A549 treated with dexamethasone at 1 μM for 4 hours (cell line): ENCODE measurements at places on chromosomes 5 and 9. TPM values are rescaled to one million over a fixed set of nuclear protein-coding genes. Genes with fewer than 3 reads are reported as not detected.

The ADAMTS2 gene
- 0.08 to 0.28 TPM (median 0.09 TPM) in 5 replicates for total RNA-seq

The PCDHB16 gene
- total RNA-seq, result 0.05 to 0.15 TPM (median 0.09 TPM) in 5 replicates

The AK3 gene
- total RNA-seq, result 48.4 to 56.7 TPM (median 55.0 TPM) in 5 replicates

The SERF1A gene
- 0.22 to 3.6 TPM (median 0.95 TPM) in 5 replicates for total RNA-seq

The CDH9 gene
- not detected in 5 replicates for total RNA-seq

The C8G gene
- total RNA-seq, result 0.42 to 1.4 TPM (median 1.0 TPM) in 5 replicates

The CDKN2B gene
- not detected in 5 replicates for total RNA-seq

The PROB1 gene
- 0.12 to 0.27 TPM (median 0.24 TPM) in 5 replicates for total RNA-seq

The DCTN4 gene
- total RNA-seq, result 16.6 to 24.2 TPM (median 20.5 TPM) in 5 replicates

The CAVIN4 gene
- 0.26 to 0.47 TPM (median 0.39 TPM) in 5 replicates for total RNA-seq

The TOPORS gene
- total RNA-seq, result 11.8 to 14.7 TPM (median 13.9 TPM) in 5 replicates

The SLC6A7 gene
- 0.02 to 0.04 TPM in 2 of 5 replicates, not detected in the others for total RNA-seq

The ZNF883 gene
- total RNA-seq, result 0.79 to 1.1 TPM (median 1.0 TPM) in 5 replicates

The SLCO4C1 gene
- 0.02 TPM in 1 of 5 replicates, not detected in the others for total RNA-seq

The LURAP1L gene
- 22.6 to 29.2 TPM (median 27.1 TPM) in 5 replicates for total RNA-seq

The NPR3 gene
- total RNA-seq, result 15.7 to 18.8 TPM (median 16.9 TPM) in 5 replicates

The GABRA1 gene
- total RNA-seq, result not detected in 5 replicates

The C5orf52 gene
- total RNA-seq, result not detected in 5 replicates

The PCDH1 gene
- 2.1 to 4.1 TPM (median 3.4 TPM) in 5 replicates for total RNA-seq

The GFPT2 gene
- total RNA-seq, result 44.3 to 64.8 TPM (median 59.4 TPM) in 5 replicates

The PCDHGA4 gene
- total RNA-seq, result 0.08 to 0.21 TPM (median 0.14 TPM) in 5 replicates

The FOXD4L6 gene
- 0.08 to 0.09 TPM (median 0.09 TPM) in 3 of 5 replicates, not detected in the others for total RNA-seq

The RANBP17 gene
- 1.6 to 2.8 TPM (median 2.4 TPM) in 5 replicates for total RNA-seq

The FOXD4L4 gene
- total RNA-seq, result 0.04 to 0.07 TPM (median 0.05 TPM) in 3 of 5 replicates, not detected in the others

The SLC25A2 gene
- total RNA-seq, result not detected in 5 replicates

The DRD1 gene
- 0.02 to 0.15 TPM (median 0.06 TPM) in 5 replicates for total RNA-seq

The GRIN3A gene
- not detected in 5 replicates for total RNA-seq

The FAM221B gene
- not detected in 5 replicates for total RNA-seq

The PARP8 gene
- total RNA-seq, result 0.05 to 0.11 TPM (median 0.07 TPM) in 5 replicates

The MAN2A1 gene
- total RNA-seq, result 9.9 to 17.5 TPM (median 16.4 TPM) in 5 replicates

The ADGRD2 gene
- not detected in 5 replicates for total RNA-seq

The ACOT12 gene
- total RNA-seq, result 0.08 to 0.09 TPM in 2 of 5 replicates, not detected in the others

The LCN9 gene
- total RNA-seq, result 0.14 to 0.30 TPM (median 0.22 TPM) in 3 of 5 replicates, not detected in the others

The TLN1 gene
- total RNA-seq, result 103 to 127 TPM (median 113 TPM) in 5 replicates

The GPR150 gene
- 0.06 to 0.20 TPM (median 0.13 TPM) in 5 replicates for total RNA-seq

The NSD1 gene
- total RNA-seq, result 15.6 to 25.6 TPM (median 22.5 TPM) in 5 replicates
